Stimulated activated CD4-positive, alpha-beta T cell treated with anti-CD3 and anti-CD28 coated beads, TNF-alpha, amount 100 ng/mL, for 4 hours (primary cell): ENCODE measurements at places on chromosomes 3 and 15.

DNA sequence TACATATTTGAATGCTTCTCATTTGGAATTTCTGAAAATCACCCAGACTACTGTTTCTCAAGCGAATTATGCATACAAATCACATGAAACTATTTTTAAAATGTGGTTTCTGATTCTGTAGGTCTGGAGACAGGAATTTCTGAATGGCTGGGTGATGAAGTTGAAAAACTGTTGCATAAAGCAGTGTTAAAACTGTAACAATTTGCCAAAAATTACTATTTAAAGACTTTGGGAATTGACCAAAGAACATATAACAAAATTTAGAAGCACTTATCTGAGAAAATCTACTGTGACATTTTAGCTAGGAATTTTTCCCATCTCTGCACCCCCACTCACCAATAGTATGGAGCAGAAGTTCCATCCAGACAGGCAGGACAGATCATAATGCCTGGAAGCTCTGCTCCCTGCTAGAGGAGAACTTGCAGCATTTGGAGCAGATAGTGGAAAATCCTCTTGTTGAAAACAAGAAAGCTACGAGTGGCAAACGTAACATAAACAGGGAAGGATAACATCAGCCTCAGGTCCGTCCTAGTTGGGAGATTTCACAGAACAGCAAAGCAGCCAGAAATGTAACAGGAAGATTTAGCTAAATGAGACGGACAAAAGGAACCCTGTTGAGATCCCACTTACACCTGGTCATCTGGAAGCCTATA is 132.3 kb upstream of the MCTP2 start:
- no peak for DNase-seq

GRCh38 chr3:97882975-97883598 is 61.3 kb downstream of the CRYBG3 start:
- no peak for DNase-seq

GRCh38 chr3:149494022-149494758 is 19.7 kb downstream of the TM4SF4 start:
- DNase-seq = no peak

DNA sequence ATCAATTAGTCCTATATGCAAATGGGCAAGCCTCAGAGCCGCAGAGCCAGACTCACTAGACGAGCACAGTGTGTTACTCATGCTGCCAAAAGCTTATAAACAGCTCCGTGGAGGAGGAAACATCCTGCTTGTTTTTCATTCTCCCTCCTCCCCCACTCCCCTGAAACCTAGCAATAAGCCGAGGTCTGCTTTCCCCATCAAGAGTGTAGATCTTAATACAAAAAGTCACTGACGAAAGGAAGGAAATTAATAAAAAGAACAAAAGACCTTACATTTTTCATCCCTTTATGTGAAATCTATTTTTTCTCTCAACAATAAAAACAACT is 88.5 kb downstream of the XXYLT1 start:
- no peak for DNase-seq

GRCh38 chr3:87468938-87469337 is 192.6 kb upstream of the POU1F1 start:
- DNase-seq = no peak

- DNase-seq = no peak
Observed at GRCh38 chr15:61426466-61426865, 197.4 kb upstream of the RORA start.

GRCh38 chr3:183301937-183302580 is 49.0 kb downstream of the B3GNT5 start:
- DNase-seq = no peak

DNA sequence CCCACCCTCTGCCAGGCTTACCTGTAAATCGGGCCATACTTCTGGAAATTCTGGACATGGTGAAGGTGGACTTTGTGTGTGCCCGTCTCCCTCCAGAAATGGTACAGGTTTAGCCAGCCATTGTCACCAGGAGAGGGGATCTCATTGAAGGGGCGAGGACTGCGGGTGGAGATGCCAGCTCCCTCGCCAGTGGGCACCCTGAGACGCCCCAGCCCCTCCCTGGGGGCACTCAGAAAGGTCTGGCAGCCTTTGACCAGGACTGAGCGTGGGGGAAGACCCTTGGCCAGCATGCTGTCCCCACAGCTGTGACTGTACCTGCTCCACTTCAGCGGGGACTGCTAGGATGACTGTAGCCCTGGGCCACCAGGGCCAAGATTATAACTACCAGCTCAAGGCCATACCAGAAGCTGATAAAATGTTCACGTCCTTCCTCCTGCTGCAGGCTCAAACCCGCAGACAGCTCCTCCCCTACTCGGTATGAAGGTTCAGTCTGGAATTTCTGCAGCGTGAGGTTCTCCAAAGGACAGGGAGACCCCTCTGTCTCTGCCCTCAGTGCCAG is at the start of gene CYP11A1:
Gene CYP11A1 (minus strand): TSS at position 351 of the 559 bp plus-strand sequence. CDS start 61 bp downstream, at position 290.
- no peak for DNase-seq

GRCh38 chr15:29822684-29823459 is 604 bp upstream of the TJP1 start:
- DNase-seq = no peak

DNA sequence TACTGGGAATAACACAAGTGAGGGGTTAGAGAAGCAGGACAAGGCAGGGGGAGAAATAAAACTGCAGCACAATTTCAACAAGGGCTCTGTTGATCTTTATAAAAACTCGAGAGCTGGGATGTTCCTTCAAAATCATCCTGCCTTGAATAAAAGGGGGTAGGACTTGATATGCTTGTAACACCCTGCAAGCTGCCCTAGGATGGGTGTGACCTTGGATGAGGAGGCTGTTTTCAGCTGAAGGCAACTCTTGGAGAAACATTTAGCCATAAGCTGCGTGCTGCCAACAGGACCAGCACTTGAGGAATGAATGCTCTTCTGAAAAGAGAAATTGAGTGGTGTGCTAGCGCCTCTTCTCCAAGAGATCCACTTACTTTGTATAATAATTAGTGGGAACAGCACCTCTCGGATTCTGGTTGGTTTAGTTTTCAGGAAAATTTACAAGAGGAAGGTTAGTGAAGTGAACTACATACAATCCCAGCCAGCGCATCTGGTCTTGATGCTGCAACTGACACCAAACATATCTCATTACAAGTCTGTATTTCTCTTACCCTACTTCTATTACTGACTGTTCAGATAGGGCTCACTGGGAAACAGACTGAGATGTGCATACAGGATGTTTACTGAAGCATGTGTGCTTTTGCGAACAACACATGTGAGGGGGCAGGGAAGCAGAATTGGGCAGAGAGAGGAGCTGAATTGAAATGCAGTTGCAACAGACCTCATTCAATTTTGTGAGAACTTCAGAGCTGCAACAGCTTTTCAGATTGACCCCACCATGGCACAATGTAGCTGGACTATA is 643.0 kb upstream of the GOLIM4 start:
- DNase-seq = no peak

GRCh38 chr3:184015381-184016019 is 2.2 kb downstream of the ABCC5 start:
- DNase-seq = no peak

DNA sequence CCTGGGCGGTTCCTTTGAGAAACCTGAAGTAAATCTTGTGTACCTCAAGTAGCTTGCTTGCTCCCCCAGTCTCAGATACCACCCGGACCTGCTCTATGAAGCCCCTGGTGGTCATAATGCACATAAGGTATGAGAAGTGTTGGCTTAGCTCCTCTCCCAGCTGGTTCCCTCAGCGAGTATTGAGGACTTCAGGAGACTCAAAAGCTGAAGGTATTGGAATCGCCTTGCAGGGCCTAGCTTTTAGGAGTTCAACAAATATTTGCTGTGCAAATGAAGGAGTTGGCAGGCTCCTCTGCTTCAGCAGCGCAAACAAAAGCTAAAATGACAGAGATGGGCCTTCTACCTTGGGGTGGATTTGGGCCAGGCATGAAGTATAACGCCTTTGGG is 1.7 kb downstream of the CMTM8 start:
- DNase-seq = peak; percentile 13

DNA sequence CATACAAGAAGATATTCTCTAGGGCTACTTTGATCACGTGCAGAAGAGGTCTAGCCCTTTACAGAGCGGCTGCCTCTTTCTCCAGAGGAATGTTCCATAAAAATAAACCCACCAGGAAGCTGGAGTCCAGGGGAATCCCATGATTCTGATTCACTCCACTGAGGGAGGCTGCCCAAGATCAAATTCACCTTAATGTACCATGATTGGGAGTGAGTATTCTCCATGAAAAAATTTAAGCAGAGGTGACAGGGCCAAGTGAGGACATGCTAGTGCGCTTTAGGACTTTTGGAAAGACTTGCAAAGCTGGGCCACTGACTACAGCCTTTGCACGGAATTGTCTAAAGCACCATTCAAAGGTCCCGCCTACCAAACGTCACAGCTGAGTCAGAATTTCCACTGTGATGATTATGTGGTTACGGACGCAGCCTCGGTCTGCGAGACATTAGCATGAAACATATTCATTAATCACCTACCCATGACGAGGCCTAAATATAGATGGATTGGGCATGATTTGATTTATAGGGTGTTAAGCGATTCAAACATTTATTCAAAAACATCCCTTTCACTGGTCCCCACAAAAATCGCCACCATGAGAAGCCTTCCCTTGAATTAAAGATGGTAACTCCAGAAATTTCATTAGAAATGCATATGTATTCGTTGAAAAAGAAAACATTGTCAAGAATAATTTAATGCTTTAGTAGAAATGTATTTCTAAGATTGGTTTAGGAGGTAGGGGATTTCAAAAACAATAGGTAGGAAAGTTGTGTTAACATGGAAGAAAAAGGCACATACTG is 152.6 kb downstream of the GREM1 start:
- DNase-seq = no peak

DNA sequence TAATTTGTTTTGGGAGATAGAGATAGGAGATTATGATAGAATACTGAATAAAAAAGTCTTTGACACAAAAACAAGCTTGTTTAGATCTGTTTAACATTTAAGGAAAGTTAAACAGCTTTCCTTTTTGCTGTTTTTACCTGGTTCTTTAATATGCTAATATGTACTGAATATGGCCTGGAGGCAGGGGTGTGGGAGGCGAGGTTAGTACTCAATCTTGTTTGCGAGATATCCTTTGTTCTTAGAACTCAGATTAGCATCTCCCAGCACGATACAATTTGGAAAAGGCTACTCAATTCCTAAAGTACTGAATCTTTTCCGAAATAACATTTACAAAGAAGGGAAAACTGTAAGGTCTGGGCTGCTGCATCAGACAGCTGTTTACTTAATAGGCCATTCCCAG is 40.8 kb upstream of the ST3GAL6 start:
- DNase-seq = no peak

GRCh38 chr3:187082758-187083375 is 56.4 kb downstream of the RPL39L start:
- DNase-seq = no peak

DNA sequence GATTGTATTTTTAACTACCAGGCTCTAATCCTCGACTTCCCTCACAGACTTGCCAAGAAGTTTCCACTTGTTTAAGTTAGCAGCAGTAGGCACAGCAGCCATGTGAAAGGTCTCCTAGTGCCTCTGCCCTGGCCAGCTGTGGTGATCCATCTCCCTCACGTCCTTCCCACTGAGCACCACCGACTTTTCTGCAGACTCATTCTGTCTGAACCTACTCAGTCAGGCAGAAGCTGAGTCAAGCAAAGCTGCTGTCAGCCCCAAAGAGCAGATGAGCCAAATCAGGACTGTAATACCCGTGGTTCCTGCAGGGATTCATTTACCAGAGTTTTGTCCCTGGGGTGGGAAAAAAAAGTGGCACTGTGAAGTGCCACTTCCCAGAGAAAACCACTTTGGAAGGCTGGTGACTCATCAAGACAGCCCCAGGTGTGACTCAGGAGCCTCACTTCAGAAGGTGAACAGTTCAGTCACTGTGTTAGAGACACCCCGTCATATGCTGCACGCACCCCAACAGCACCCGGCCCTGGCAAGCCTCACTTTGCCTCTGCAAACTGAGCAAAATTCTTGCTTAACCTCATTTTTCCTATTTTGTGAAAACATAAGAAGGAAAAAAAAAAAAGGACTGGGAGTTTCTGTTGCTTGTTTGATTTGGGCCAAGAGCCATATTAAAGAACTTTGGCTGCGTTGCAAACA is 76.0 kb downstream of the WWTR1 start:
- DNase-seq = no peak

DNA sequence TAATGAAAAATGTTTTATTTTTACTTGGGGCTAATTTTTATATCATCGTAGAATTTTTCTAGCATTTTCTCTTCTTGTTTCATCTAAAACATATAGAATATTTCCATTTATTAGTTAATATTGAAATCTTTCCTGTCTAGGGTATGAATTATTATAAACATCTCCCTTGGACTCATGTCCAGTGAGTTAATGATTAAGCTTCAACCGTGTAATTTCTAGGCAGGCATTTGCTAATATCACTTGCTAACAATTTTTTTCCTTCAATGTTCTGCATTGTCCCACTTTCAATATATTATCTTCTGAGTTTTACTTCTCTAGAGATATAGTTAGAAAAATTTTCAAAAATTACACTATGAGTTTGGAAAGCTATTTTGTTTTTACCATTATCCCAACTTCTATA is 1371.6 kb upstream of the EPHA6 start:
- no peak for DNase-seq
